Tongue (tissue), 3 donors: ENCODE measurements at places on chromosomes 1 and 21.

DNA sequence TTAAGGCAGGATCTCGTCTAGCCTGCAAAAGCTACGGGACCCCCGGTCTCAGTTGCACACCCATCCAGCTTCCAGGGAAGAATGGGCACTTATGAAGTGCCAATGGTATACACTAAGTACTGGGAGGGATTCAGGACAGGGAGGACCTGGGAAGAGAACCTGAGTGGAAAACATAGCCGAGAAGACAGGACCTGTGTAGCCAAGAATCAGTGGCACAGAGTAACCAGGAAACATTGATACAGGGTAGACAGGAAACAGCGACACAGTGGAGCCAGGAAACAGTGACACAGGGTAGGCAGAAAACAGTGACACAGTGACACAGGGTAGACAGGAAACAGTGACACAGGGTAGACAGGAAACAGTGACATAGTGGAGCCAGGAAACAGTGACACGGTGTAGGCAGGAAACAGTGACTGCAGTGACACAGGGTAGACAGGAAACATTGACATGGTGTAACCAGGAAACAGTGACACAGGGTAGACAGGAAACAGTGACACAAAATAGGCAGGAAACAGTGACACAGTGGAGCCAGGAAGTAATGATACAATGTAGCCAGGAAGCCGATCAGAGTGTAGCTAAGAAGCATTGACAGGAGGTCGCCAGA lies 138.0 kb upstream of the ARHGEF16 start:
- DNase-seq = no peak

DNA sequence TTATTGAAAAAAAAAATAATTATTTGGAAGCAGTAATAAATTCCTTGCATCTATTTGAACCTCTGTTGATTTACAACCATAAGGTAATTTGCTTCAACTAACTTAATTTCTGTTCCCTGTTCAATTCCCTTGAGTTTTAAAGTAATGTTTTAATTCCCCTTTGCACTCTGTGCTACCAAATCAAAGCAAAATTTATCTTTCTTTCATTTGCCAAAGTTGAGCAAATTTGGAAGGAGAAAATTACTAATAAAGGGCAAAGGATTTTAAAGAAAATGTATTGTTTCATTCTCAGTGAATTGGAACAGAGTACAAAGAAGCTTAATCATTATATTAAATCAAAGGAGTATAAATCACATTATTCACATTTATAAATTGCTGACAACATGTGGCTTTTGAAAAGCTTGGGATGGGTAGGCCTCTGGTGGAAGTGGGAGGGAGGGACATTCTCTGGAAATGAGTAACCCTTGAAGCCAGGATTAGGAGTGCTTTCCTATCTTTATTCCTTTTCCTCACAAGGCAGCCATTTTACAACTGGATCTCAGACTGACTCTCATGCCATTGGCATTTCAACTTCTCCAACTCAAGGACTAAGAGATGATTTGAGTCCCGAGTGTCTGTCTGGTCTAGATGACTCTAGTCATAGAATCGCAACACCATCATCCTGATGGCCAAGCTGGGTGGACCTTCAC lies 331.6 kb upstream of the DUSP10 start:
- DNase-seq = no peak

- DNase-seq = peak; percentile 87
Measured at GRCh38 chr1:201506557-201507359, at the start of gene CSRP1. TSS of gene CSRP1 (minus strand) at chr1:201507123. CDS start at chr1:201496303, 10,820 bp downstream.

GRCh38 chr21:32426592-32427051 lies 14.1 kb downstream of the EVA1C start:
- peak; percentile 6 for DNase-seq

DNA sequence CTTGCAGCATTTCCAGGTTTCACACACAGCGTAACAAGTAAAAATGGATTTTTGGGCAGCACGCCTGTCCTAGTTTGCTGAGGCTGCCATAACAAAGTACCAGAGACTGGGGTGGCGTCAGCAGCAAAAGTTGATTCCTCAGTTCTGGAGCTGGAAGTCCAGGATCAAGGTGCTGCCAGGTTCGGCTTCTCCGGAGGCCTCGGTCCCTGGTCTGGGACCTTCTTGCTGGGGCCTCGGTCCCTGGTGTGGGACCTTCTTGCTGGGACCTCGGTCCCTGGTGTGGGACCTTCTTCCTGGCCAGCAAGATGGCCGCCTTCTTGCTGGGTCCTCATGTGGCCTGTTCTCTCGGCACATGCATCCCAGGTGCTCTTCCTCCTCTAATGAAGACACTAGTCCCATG lies 104.0 kb downstream of the PDE9A start:
- no peak for DNase-seq

DNA sequence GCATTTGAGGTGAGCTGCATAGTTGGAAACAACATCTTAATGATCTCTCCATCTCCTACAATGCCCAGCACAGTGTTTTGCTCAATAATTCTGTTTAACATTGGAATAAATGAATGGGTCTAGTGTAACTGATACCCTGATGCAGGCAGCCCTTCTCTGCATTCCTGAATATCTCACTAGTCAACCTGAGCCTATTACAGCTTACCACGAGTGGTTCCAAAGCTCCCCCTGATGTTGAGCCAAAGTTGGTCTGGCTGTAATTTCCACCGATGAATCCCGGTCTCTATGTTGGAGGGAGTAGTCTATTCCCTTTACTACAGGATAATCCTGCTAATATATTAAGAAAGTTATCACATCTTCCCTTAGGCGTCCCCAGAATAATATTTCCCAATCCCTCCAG lies 63.8 kb downstream of the ZBTB18 start:
- no peak for DNase-seq

DNA sequence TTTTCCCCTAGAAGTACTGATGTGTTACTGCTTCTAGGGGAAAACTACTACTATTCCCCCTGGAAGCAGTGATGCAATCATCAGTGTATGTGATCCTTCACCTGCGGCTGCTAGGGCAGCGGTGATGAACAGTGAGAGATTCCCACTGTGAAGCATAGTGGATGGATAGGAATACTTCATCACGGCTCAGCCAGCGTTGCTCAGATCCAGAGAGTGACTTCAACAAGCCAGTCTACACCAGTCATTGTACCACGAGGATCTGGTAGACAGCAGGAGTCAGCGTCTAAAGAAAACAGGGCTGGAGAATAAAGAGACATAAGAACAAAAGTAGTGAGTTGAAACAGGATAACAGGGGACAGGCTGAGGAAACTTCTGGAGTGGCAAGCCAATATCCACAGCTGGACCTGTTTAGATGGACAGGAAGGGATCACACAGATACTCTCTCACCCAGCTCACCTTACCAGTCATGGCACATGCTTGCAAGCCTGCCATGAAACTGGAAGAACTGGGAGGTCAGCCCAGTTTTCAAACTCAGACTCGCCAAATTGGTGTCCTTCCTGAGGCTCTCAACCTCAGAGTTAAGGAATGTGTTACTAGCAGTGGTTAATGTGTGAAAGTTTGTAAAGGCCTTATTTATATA lies 42.4 kb upstream of the LRRC52 start:
- no peak for DNase-seq
